ENCODE measurements at places on chromosomes 1 and 21.

- no peak for DNase-seq
Observed at GRCh38 chr1:201917362-201918033, 28.8 kb downstream of the SHISA4 start.

DNA sequence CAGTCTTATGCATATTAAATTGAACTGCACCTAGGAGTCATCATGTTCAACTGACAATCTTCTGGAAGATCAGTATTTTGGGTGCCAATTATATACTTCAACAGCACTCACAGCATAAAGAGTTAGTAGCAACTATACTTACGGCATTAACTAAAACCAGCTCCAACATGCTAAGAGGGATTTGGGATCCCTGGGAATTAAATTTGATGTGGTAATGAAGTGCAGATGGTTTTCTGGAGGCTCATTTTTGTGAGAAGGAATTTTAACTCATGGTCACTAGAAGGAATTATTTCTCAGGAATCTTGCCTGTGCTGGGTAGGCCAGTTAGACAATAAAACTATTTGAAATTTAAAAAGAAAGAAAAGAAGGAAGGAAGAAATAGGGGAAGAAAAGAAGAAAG lies 18.3 kb downstream of the IFI44 start:
- no peak for DNase-seq

DNA sequence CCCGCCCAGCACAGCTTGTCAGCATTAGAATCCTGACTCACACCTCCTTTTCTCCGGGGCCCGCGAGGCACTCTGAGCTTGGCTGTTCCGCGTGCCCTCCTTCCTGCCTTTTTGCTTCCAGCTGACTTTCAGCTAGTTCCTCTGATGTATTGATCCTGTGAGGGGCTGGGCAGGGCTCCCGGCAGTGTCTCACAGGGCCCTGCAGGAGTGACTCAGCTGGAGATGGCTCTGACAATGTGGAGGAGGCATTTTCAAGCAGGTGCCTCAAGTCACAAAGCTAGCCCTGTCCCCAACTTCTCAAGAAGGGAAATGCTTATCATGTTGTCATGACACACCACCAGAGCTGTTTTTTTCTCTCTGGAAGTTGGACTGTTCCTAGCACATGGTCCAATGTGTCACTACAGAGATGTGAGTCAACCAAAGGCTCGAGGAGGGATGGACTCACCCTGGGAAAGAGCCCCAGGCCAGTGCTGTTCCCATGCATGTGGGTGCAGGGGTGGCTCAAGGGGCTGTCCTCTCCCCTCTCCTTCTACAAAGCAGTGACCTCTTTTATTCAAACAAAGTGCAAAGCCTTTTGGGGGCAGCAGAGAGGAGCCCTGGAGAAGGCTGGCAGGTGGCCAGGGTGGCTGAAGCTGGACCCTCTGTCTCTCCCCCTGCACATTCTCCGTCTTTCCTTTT lies 30.6 kb downstream of the SYT6 start:
- DNase-seq, result no peak

DNA sequence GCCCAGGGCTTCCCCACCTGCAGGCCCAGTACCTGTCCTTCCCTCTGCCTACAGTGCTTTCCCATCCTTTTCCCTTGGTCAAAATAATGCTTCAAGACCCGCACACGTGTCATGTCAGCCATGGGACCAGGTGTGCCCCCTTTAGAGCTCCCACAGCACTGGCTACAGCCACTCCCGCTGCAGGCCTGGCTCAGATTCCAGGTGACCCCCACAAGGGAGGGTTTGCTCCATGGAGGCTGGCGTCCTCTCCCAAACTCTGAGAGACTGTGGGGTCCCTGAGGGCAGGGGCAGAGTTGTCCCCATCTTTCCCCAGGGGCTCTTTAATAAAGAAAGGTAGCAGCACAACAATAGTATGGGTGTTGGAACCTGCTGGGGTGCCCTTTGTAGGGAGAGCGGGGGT lies 66.4 kb upstream of the RUNX3 start:
- DNase-seq, result no peak

- DNase-seq, result peak; percentile 53
Observed at GRCh38 chr1:99481391-99481996, 164.4 kb upstream of the PALMD start.

GRCh38 chr1:226603022-226603857 lies 54.7 kb downstream of the STUM start:
- no peak for DNase-seq

GRCh38 chr1:108612496-108612895 lies 48.4 kb downstream of the HENMT1 start:
- DNase-seq, result no peak

DNA sequence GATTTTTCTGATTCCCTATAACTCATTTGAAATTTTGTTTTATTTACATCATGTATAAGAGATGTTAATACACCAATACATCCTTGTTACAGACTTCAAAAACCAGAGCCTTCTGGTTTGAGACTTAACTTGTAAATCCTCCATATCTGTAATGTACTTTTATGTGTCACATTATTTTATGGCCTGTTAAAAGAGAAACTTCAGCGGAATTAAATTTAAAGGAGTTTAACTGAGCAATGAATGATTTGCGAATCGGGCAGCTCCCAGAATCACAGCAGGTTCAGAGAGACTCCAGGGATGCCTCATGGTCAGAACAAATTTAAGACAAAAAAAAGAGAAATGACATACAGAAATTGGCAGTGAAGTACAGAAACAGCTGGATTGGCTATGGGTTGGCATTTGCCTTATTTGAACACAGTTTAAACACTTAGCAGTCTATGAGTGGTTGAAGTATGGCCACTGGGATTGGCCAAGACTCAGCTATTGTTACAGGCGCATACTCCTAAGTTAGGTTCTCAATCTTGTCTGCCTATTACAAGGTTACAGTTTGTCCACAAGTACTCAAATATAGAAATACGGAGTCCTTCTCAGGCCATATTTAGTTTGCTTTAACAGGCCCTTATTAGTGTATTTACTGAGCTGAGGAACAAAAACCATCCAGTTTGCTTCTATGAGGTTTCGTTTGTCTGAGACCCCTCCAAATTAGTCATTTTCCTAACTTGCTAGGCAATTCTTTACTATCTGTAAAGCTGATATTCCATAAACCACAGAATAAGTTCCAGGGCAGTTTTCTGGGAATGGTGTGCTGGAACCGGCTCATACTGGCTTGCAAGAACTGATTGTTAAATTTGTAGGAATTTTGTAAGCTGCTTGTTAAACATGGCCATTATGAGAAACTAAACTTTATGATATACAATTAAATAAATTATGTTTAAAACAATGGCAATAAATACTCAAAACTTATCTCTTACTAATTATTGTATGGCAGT lies 56.2 kb upstream of the WDR26 start:
- DNase-seq, result no peak

DNA sequence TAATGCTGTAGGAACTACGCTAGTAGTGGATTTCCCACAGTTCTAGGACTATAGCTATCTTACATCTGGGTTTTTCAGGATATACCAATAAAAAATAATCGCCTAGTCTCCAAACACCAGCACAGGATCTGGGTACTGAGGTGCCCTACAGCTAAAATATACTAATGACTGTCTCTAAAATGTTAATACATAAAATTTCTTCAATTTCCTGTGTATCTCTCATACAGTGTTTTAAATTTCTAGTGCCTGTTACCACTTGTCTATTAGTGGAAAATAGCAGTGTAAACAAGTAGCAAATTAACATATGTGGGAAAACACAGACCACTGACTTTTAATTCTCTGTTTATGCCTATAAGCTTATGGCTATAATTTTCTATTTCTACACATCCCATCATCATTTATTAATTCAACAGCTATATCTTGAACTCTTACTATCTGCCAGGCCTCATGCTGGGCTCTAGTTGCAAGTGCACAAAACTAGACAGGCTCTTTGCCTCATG lies 16.1 kb upstream of the PTPN14 start:
- DNase-seq, result no peak

- DNase-seq, result no peak
Observed at GRCh38 chr1:183025010-183025337, 1.8 kb downstream of the LAMC1 start.

GRCh38 chr1:48610628-48611542 lies 138.9 kb upstream of the SPATA6 start:
- DNase-seq, result no peak

DNA sequence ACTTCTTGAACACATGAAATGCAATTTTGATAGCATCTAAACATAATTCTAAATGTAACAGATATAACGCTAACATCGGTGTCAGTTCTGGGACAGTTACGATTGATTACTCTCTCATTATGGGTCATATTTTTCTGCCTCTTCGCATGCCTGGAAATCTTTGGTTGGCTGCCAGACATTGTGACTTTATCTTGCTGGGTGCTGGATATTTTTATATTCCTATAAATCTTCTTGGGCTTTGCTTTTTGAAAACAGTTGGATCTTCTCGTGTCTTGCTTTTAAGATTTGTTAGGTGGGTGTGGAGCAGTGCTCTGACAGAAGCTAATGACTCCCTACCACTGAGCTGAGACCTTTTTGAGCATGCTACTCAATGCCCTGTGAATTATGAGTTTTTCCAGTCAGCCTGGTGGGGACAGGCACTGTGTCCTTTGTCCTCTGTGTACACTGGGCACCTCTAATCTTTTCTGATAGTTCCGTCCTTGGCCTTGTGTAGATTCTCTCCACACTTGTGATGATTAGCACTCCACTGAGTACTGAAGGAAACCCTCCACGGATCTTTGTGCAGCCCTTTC lies 28.0 kb upstream of the EDARADD start:
- DNase-seq, result no peak

GRCh38 chr1:153190373-153190772 lies 12.9 kb upstream of the LELP1 start:
- DNase-seq, result no peak

DNA sequence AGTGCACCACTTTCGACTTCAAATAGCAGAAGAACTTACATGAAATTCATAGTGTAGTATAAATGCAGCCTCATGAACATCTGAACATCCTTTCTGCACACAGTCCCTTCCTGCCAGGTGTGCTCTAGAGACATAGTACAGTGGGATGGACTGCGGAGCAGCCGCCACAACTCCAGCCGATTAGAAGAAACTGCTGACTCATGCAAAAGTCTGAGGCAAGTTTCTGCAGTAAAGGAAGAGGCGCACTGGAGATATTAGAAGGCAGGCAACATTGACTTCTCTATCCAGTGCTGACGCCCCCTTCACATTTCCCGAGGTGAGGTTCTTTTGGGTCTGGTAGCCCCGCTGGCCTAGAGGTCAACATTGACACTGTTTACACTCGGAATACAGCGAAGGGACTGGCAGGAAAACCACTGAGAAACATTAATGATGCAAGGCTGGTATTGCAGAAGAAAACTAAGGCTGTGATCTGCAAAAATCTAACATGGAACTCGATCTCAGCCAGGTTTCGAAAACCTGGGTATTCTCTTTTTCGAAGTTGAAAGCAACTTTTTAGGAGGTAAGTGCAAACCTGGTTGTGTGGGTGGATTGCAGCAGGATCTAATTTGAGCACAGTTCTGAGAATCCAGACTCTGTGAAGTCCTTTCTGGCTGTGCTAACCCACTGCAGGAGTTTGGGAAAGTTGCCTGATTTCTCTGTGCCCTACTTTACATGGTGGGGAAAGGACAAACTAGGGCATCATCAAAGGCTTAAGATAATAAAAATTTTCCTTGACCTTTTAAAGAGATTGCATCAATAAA lies 90.7 kb downstream of the CDC7 start:
- DNase-seq, result no peak

DNA sequence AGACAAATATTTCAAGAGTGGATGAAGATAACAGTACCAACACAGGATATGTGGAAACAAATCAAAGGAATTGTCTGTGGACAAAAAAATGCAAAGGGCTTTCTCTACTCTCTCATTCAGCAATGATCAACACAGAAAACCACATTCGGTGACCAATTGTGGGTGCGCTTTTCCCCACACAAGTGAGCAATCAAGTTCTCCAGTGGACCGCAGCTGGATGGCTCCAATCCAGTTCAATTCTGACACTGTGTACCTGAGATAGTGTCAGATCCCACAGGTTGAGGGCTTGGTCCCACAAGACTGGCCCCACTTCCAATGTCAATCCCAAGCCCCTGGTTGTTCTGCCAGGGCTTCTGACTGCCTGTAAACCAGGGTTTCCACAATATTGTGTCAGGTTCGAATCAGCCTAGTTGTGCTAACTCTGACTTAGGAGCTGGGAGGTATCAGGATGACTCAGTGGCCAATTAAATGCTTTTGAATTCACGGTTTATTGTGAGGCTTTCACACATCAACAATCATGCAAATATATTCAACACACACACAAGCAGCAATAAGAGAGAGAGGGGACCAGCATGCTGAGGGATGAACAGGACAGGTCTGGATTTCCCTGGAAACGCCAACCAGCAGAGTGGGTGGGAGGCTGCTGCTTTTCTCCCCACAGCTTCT lies 87.0 kb upstream of the BTG3 start:
- DNase-seq, result no peak

- DNase-seq, result no peak
Observed at GRCh38 chr1:238484121-238484520, 593.4 kb upstream of the ZP4 start.

DNA sequence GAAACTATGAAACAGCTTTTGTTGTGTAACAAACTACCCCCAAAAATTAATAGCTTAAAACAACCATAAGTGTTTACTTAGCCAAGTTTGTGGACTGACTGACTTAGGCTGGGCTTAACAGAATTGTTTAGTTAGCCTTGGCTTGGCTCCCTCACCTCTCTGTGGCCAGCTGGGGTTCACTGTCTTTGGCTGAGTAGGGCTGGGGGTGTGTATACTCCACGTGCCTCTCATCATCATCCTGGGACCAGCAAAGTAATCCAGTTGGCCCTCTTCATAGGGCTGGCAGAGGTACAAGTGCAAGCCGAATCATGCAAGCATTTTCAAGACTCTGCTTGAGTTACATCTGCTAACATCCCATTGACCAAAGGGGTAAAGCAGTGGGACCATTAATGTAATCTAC lies 252.3 kb downstream of the BRINP2 start:
- DNase-seq, result no peak

GRCh38 chr1:5119366-5120234 lies 465.2 kb downstream of the AJAP1 start:
- no peak for DNase-seq

GRCh38 chr1:239443361-239443760 lies 57.0 kb downstream of the CHRM3 start:
- DNase-seq, result no peak

GRCh38 chr1:56424744-56425493 lies 154.4 kb downstream of the PLPP3 start:
- no peak for DNase-seq

GRCh38 chr1:159300146-159300545 lies 2.0 kb upstream of the FCER1A start:
- DNase-seq, result no peak

- no peak for DNase-seq
Observed at GRCh38 chr1:45395051-45395450, 54.8 kb upstream of the MUTYH start.

DNA sequence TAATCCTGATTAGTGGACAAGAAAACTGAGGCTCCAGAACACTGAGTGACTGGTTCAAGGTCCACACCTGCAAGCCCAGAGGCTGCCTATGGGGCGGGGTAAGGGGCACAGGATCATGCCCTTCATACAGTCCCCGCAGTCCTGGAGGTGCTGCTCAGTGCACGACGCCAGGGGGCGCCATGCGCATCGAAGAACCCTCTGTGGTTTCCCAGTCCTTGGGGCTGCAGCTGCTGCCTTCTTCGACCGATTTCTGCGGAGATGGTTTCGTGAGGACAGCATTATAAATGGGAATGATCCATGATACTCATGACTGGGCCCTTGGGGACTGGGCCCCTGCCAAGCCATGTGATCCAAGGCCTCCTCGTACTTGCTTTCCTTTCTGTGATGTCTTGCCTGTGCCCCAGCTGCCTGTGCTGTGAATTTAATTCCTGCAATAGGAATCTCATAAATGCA lies 37.1 kb upstream of the ARHGEF10L start:
- peak; percentile 36 for DNase-seq
